Ammon's horn (tissue), 1 donor: ENCODE measurements at places on chromosomes 13 and 19.

DNA sequence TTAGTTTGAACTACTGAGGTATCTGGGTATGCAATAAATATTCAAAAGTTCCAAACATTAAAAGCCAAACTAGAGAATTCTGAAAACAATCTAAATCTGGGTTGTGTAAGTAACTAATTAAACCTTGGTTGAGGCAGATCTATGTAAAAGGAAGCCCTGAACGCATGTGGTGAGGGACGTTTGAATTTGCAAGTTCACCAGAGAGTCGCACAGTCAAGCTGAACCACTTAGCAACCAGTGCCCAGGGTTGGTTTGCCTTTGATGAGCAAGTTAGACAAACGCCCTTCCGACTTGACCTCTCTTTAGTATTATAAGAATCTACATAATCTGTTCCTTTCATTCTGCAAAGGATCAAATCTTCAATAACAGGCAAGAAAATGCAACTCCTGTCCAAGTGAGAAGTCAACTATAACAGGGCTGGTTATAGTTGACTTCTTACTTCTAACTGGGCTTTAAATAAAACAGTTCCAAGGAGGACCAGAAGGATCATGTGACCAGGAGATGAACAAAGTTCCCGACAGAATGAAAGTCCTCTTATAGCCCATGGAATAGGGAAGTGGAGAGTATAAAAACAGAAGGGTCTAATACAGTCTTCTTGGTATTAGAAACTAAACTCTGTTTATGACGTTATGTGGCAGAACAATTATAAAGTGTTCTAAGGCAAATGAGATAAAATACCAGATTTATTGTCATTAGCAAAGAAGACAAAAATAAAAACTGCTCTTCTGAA, 40.6 kb downstream of the PHF11 start:
- DNase-seq: peak; percentile 55

DNA sequence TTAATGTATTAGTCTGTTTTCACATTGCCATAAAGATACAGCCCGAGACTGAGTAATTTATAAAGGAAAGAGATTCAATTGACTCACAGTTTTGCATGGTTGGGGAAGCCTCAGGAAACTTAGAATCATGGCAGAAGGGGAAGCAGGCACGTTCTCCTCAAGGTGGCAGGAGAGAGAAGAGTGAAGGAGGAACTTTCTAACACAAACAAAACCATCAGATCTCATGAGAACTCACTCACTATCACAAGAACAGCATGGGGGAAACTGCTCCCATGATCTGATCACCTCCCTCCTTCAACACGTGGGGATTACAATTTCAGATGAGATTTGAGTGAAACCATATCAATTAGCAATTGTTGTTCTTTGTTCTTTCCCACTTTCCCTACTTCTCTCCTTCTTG, 689.0 kb upstream of the SLITRK1 start:
- DNase-seq: no peak

DNA sequence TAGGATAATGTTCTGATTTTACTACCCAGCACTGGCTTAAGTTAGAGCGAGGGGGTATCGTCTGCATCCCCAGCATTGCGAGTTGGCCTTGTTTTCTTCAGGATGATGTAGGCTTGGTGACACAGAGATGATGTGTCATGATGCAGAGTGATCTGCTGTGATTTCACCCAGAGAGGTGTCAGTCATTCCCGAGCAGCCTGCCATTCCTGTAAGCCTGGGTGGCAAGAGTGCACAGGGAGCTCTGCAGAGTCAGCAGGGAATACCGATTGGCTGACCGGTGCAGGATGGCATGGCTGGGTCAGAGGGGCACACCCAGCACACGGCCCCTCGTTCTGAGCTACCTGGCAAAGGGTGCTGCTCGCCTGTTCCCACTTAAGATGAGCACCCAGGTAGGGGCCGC, 15.8 kb upstream of the GJB6 start:
- DNase-seq: no peak

DNA sequence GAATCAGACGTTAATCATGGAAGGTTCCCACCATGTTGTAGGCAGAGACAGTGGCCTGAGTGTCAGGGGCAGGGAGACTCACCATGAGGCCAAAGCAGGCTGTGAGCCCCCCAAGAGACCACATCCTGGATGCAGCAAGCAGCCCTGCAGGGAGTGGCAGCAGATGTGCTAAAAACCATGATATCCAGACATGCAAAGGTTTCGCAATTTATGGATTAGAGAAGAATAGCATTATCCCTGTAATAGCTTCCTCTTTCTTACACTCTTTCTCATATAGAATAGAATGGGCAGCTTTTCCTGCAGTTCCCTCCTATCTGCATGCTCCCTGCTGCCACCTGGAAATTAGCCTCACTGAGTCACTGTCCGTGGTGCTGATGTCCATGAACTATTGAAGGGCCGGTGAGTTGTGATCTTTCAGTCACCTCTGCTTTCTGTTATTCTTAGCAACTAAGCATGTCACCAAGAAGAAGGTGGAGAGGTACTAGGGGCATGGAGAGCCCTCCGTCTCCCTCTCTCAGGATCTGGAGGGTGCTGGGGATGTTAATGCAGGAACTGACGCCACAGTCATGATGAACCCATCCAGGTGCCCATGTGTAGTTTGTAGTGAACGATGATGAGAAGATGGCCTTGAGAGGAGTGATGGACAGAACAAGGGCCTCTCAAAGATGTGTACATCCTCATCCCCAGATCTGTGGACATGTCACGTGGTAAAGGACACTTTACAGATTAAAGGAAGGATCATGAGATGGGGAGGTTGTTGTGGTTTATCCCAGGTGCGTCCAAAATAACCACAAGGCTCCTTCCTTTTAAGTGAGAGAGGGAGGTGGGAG, 9.9 kb downstream of the CEACAM4 start:
- no peak for DNase-seq

DNA sequence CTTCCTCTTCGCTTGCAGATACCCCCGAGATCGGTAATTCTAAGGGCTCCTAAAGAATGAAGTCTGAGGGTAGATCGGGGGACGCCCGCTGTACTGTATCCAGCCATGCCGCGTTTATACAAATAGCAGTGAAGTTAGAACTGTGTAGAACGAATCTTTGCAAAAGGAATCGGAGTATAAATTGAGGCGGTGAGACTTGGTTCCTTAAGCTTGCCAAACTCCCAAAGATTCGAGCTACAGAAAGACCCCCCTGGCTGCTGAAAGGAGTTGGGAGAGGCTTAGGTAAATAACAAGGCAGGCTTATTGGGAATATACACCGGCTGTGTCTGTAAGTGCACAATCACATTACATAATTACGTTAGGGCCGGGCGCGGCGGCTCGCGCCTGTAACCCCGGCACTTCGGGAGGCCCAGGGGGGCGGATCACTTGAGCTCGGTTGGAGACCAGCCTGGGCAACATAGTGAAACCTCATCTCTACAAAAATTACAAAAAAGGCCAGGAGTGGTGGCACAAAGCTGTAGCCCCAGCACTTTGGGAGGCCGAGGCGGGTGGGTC, 12.2 kb downstream of the TMEM160 start:
- DNase-seq: no peak

DNA sequence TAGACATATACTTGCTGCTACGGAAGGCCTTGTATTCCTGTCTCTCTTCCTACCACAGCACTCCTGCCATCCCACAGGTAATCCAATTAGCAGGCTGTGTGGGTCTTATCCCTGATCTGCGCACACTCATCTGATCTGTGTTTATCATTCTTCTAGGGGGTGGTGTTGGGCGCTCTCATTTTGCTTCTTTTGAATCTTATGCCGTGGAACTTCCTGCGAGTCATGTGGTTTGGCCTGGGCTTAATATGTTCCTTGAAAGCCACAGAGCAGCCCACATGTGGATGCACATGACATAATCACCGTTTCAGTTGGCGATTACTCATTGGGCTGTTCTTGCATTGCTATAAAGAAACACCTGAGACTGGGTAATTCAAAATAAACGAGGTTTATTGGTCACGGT, 7.5 kb downstream of the RASA3 start:
- no peak for DNase-seq

DNA sequence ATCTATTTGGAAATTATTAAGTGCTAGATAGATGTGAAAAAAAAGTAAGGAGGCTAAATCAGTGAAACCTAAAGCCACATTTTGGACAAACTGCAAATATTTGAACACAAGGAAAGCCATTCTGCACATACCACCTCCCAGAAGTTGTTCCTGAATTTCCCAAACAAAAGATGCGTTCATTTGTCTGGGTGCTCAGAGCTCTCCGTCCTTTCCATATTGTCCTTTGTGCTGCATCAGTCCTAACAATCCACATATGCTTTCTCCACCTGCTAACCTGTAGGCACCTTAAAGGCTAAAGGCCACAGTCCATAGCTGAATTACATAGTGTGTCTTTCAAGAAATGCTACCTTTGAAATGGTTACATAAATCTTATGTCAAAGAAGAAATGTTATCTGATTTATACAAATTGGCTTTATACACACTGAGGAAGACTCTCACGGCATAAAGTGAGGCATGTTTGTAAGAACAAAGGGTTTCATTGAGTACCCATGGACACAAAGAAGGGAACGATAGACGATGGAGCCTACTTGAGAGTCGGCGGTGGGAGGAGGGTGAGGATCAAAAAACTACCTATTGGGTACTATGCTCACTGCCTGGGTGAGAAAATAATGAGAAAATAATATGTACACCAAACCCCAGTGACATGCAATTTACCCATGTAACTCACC, 182.0 kb downstream of the RGCC start:
- DNase-seq: no peak

DNA sequence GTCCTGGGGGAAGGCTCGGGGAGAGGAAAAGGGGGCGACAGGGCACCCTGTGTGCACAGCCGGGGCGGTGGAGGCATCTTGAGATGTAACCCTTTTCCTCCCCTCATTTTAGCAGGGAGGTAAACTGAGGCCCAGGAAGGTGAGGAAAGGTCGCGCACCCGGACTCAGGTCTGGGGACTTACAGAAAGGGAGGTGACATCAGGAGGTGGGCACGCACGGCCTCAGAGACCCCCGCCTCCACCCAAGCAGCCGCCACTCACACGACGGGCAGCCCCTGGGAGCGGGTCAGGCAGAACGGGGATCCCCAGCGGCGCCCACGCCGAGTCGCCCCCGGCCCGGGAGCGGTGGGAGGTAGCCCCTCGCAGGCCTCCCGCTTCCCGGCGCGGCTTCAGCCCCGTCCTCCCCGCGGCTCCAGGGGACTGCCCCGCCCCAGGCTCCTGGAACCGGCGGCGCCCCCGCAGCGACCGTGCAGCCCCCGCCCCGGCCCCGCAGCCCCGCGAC, 477 bp downstream of the PIP5K1C start:
- DNase-seq: no peak

GRCh38 chr19:38170334-38170733, 53.7 kb downstream of the DPF1 start:
- DNase-seq: no peak

DNA sequence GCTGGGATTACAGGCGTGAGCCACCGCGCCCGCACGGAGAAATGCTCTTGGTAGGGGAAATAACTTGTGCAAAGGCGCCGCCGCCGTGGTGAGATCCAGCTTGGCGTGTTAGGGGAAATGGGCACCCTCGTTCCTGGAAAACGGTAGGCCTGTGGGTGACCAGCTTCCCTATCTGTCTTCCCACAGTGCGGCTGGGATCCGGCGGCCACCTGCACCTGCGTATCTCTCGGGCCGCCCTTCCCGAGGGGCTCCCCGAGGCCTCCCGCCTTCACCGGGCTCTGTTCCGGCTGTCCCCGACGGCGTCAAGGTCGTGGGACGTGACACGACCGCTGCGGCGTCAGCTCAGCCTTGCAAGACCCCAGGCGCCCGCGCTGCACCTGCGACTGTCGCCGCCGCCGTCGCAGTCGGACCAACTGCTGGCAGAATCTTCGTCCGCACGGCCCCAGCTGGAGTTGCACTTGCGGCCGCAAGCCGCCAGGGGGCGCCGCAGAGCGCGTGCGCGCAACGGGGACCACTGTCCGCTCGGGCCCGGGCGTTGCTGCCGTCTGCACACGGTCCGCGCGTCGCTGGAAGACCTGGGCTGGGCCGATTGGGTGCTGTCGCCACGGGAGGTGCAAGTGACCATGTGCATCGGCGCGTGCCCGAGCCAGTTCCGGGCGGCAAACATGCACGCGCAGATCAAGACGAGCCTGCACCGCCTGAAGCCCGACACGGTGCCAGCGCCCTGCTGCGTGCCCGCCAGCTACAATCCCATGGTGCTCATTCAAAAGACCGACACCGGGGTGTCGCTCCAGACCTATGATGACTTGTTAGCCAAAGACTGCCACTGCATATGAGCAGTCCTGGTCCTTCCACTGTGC, 2.4 kb downstream of the GDF15 start:
- DNase-seq: peak; percentile 67

DNA sequence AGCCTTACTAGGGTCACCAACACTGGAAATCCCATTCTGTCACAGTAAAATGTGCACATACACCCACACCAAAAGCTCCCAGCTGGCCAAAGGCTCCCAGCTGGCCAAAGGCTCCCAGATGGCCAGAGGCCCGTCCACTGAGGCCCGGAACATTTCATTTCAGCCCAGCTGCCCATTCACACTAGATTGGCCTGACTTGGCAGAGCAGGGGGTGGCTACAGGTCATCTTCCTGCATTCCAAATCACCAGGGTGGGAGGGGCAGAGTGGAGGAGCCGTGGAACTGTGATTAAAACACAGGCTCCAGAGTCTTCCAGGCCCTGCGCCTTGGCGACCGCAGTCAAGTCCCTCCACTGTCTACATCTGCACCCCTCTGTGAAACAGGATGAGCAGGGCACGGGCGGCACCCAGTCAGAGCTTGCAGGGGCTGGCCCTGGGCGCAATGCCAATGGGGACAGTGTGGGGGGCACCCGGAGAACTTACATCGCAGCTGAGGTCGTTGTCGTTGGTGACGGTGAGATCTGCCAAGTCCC, 10.1 kb upstream of the PRKD2 start:
- no peak for DNase-seq

- DNase-seq: no peak
Observed at GRCh38 chr13:104315606-104316005, 1249.4 kb upstream of the SLC10A2 start.

DNA sequence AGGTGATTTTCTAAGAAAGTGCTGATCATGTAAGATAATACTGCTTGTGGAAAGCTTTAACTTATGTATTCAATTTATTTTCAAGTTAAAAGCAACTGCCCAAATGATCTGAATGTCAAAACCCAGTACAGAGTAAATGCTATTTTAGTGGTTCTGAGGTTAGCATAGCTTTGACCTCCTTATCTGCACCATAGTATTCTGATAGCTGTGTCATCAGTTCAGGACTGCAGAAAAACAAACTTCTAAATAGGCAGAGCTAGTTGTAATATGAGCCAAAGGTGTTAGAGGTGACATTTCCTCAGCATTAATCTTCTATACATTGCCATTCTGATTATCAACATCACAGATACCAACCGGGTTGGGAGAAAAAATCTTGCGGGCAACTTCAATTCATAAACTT, 758.7 kb downstream of the SLITRK5 start:
- DNase-seq: no peak

GRCh38 chr19:4688587-4688986, 18.4 kb upstream of the MYDGF start:
- no peak for DNase-seq

DNA sequence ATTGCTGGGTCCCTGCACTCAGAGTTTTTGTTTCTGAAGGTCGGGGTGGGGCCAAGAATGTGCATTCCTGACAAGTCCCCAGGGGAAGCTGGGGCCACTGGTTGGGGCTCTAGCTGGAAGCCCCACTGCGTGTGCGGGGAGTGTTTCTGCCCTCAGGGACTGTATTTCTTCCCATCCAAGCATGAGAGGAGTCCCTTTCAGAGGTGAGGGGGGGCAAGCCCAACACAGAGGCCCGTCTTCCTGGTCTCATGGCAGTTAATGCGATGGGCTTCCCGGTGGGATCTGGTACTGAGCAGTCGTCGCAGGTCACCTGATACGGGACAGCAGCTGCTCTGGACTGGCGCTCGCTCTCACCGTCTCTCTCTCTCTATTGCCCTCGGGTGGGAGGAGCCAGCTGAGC, 50.4 kb downstream of the GPR12 start:
- DNase-seq: no peak
